ENCODE measurements at places on chromosomes 6 and 20. TPM values are rescaled to one million over a fixed set of nuclear protein-coding genes. Genes with fewer than 3 reads are reported as not detected.

The GABRR1 gene
- total RNA-seq, result not detected

The UBE2C gene
- 31.2 TPM for total RNA-seq

The TRIM31 gene
- not detected for total RNA-seq

The TMEM151B gene
- total RNA-seq, result not detected

The EHMT2 gene
- total RNA-seq, result 43.4 TPM

The ULBP1 gene
- total RNA-seq, result 0.37 TPM
